GF-D8 (cell line): ENCODE measurements at places on chromosomes 4 and X.

- no peak for DNase-seq
Observed at GRCh38 chr4:152258804-152259708, 276.8 kb downstream of the FBXW7 start.

DNA sequence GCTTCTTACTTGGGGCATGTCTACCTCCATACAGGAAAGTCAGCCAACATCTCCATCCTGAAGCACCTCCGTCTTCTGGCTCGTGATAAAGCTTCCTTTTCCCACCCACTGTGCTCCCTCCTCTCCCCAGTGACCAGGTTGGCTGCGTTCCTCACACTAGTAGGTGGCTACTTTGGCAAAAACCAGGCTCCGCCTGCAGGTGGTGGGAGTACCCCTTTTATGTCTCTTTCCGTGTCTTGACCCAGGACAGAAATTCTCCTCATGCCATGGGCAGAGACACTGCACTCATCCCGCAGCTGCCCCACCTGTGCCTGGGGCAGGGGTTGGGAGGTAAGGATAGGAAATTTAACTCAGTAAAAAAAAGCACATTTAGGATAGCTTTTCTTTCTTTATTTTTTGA, 50.9 kb downstream of the ENPP6 start:
- no peak for DNase-seq

DNA sequence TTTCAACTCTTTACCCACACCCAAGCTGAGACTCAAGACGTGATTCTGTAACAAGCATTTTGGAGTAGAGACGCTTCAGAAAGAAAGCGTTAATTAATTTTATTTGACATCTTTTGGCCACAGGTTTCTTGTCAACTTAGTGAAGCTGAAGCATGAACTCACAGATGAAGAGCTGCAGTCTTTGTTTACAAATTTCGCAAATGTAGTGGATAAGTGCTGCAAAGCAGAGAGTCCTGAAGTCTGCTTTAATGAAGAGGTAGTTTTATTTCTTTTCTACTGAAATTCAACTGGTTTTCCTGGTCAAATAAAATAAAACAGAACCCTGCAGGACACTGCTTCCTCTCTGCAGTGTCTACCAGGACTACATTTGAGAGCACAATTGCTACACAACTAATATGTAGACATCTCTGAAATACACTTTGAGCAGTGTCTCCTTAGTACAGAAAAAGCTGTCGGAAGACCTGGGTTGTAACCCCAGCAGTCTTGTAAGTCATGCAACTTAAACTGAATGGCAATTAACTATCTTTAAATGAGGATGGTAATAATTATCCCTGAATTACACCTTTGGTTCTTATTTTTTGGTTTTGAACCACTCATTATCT, 20.2 kb downstream of the AFM start:
- no peak for DNase-seq

DNA sequence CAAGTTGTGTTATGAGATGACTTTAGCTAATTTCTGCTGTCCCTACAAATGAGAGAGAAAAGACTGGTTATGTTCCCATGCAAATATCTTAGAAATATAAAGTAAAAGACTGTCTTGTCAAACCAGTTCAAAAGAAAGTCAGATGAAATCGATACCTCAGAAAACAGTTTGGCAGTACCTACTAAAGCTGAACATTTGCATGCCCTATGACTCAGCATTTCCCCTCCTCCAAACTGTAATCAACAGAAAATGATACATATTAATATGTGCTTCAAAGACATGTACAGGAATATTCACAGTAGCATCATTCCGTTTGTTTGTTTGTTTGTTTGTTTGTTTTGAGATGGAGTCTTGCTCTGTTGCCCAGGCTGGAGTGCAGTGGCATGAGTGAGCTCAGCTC, 90.3 kb downstream of the ARX start:
- DNase-seq = no peak

- no peak for DNase-seq
Observed at GRCh38 chr4:62162606-62163005, 962.5 kb downstream of the ADGRL3 start.

- no peak for DNase-seq
Observed at GRCh38 chr4:183300070-183300469, 20.0 kb downstream of the CLDN22 start.

GRCh38 chrX:115408771-115409400, 119.4 kb downstream of the LUZP4 start:
- DNase-seq = no peak

DNA sequence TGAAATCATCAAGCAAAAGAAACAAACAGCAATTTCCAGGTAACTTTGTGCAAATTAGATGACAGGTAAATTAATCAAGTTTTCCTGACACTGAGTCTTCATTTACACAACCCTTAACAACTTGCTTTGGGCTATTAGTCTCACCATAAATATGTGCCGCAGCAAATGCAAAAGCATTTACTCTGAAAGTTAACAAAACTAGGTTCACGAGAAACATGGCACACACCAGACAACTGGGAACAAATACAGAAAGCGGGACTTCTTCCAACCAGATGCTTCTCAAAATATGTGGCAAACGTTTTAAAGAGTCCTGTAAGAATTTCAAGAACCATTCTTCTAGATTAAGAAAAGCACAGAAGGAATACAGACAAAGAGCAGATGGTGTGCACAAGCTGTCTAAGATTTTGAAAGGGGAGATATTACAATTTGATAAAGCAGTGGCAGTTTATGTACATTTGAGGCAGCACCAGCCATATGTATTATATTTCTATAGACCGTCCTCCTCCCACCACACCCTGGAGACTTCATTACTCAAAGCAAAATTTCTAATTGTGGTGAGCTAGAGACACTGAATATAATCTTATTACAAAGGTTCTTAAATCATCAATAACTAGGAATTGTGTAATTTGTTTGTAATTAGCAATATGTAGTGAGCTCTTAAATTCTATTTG, 192.5 kb upstream of the ADAMTS3 start:
- no peak for DNase-seq

DNA sequence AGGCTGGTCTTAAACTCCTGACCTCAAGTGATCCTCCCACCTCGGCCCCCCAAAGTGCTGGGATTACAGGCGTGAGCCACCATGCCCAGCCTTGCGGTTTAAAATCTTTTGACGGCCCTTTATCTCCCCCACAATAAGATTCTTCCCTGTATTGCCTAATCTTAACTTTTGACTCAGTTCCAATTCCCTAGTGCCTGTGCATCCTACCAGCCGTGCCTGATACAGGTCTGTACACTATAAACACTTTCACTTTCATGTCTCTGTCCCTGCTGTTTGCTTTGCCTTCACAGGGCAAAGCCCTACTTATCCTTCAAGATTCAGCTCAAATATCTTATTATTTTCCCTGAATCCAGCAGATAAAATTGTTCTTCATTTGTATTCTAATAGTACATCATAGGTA, 74.6 kb downstream of the WDR44 start:
- DNase-seq = no peak

DNA sequence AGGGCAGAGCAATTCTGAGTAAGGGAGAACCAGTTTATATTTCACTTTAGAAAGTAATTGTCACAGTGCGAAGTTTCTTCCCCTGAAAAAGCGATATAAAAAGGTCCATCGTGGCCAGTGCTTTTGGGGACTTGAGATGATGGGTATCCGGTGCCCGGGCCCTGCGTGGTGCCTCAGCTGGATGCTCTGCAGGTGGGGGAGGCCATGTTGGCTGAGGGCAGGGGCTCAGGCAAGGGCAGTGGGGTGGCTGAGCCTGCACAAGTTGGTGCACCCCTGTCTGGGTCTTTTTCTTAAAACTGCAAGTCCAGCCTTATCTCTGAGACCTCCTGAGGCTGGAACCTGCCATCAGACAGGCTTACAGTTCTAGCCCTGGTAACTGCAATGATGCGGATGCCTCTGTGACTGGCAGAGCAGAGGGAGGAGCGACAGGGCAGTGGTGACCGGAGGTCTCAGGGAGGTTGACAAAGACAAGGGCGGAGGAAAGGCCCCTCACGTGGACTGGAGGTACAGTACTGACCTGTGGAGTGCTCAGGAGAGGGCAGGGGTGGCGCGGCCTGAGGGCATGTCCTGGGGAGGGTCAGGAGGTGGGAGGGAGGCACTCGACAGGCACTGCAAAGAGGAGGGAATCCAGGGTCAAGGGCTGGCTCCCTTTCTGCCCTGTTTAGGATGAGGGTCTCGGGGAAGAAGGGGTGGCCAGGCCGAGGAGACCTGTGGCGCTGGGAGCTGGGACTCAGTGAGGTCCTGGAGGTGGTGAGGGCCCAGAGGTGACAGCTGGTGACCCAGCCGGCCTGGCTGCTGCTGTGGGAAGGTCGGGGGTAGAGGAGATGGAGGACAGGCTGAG, 1.8 kb downstream of the RGS12 start:
- no peak for DNase-seq

GRCh38 chr4:73001885-73002284, 67.6 kb downstream of the COX18 start:
- no peak for DNase-seq

GRCh38 chrX:9269134-9269533, 195.7 kb upstream of the TBL1X start:
- no peak for DNase-seq

GRCh38 chr4:164783976-164784375, 30.0 kb downstream of the SMIM31 start:
- no peak for DNase-seq

DNA sequence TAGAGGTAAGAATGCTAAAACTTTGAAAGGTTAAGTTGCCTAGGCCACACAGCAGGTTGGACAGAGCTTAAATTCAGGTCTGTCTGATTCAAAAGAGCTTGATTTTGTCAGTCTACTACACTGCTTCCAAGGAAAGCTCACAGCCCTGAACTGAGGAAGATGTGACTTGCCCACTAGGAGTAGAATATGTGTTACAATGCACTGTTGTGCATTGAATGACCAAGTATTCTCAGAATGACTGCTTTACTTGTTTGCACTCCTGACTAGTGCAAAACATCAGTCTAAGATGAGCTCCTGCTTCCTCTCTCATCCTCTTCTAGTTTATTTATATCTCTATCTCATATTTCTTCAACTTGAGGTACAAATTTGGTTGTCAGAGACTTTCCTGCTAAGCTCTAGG, 56.2 kb downstream of the AWAT2 start:
- DNase-seq = no peak

GRCh38 chr4:181254771-181255170, 988.4 kb upstream of the TENM3 start:
- DNase-seq = no peak

GRCh38 chrX:123617007-123617406, 115.8 kb downstream of the THOC2 start:
- no peak for DNase-seq

GRCh38 chr4:92519727-92520126, 216.0 kb downstream of the GRID2 start:
- no peak for DNase-seq

GRCh38 chr4:84568496-84568895, 14.4 kb upstream of the CDS1 start:
- no peak for DNase-seq

- DNase-seq = no peak
Observed at GRCh38 chrX:25144043-25144940, 128.5 kb upstream of the ARX start.

GRCh38 chr4:36177946-36178345, 66.4 kb downstream of the ARAP2 start:
- DNase-seq = no peak
